ENCODE measurements at places on chromosomes 12 and 14.

DNA sequence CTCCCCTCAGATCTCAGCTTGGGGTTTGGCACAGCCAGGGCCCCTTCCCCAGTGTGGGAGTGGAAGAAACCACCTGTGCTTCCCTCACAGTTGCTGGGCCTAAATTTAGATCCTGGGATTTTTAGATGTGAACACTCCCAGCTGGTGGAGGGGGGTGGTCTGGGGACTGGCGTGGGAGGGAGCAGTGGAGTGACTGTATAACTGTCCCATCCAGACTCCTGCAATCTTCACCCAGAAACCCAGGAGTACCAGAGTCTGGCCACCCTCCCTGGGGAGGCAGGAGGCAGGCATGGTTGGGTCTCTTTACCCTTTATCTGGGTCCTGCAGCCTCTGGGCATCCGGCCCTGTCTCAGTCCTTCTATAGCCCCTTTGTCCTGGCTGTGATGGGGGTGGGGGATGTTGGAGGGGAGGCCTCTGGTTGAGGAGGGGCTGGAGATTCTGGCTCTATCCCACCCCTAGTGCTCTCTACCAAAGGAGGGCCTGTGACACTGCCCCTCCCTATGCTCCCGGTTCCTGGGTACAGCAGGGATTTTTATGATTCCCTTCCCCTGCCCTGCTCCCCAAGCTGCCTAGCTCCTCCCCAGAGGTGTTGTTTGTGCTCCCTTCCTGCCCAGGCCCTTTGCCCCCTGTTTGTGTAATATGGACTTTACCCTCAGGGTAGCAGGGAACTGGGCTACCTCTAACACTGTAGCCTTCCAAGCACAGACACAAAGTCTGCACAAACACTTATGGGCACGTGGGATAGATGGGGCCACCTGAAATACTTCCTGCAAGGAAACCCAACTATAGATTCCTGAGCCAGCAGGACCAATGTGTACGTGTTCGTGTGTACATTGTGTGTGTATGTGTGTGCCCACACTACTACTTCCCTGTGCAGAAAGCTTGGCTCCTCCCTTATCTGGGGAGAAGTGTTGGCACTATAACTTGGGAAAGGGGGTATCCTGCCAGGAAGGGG lies 1.7 kb downstream of the ERBB3 start:
- DNase-seq: no peak

DNA sequence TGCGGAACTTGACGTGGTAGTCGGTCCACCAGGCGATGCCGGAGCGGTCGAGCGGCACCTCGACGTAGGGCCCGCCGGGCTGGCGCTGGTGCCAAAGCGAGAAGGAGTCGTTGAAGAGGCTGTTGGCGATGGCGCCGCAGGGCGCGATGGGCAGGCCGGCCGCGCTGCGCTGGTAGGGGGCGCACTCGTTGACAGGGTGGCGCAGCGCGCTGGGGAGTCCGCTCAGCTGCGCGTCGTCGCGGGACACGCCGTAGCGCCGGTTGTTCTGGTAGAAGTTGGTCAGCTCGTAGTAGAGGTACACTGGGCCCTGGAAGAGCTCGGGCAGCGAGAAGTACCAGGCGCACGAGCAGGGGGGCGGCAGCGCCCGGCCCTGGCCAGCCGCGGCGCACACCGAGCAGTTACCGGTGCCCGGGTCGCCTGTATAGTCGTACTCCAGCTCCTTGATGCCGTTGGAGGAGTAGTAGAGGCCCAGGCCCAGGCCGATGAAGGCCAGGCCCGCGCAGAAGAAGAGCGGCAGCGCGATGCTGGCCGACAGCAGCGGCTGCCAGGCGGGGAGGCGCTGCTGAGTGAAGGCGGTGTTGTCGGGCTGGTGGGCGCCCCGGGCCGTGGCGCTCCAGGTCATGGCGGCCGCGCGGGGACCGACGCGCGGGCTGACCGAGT lies 482 bp downstream of the TMEM30B start:
- DNase-seq: peak; percentile 78

GRCh38 chr12:119180380-119181040 lies 1.8 kb downstream of the HSPB8 start:
- DNase-seq: no peak

DNA sequence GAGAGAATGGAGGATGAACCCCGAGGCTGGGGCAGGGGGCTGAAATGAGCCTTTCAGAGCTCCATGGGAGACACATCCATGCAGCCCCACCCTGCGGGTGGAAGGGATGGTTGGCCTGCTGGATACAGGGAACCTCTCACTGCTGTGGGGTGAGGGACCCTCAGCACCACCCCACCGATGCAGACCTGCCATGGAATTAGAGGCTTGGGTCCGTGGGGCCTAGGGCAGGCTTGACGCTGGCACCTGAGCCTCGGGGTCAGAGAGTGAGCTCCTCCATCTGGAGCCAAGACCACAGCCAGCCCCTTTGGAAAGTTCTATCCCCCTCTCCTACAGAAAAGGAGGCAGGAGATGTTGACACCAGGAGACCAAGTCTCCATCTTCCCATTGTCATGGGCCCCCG lies 7.4 kb upstream of the KRT74 start:
- DNase-seq: no peak

GRCh38 chr12:131349397-131350127 lies 361.3 kb upstream of the SFSWAP start:
- no peak for DNase-seq

GRCh38 chr12:82807132-82807737 lies 120.5 kb downstream of the TMTC2 start:
- DNase-seq: no peak

- no peak for DNase-seq
These were observed 22.3 kb upstream of the STK38L start for GRCh38 chr12:27221625-27222387.

DNA sequence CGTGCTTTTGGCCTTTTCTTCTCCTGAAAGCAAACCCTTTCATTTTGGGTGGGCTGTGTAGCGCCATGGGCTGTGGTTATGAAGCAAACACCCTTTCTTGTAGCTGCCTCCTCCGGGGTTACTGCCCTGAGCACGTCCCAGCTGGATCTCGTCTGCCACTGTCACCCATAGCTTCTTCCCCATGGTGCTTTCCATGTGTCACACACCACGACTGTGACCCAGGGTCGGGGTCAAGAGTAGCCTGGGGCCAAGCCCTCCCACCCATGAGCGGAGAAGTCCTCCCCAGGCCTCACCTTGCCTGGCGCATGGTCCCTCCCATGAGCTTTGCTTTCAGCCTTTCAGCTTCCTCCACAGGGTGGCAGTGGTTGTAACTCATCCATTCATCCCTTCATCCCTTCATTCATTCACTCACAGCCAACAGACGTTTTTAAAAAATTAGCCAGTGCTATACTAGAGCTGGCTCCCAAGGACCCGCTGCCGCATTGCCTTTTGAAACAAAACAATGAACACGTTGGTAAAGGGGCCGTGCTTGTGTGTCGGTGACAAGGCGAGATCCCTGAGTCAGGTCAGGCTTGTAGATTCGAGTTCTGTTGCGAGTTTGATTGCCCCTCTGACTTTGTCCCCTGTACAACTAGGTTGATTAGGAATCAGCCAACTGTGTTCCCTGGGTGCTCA lies 29.5 kb downstream of the MEG3 start:
- no peak for DNase-seq

DNA sequence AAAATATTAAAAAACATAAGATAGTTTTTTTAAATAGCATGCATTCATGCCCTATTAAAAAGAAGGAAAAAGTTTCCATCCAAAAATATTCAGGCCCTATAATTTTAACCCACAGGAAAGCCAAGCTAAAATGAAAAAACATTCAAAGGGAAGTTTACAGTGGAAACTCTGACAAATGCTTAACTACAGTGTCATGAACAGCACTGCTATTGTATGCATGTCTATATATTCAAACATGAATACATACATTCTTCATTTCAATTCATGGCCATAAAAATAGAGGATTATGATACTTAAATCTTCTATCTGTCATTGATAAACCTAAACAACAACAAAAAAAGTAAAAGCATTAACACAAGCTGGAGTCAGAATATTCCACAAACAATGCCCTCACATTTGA lies 67.4 kb downstream of the PPP2R5E start:
- DNase-seq: no peak

GRCh38 chr12:118402251-118402650 lies 25.9 kb downstream of the SUDS3 start:
- no peak for DNase-seq

DNA sequence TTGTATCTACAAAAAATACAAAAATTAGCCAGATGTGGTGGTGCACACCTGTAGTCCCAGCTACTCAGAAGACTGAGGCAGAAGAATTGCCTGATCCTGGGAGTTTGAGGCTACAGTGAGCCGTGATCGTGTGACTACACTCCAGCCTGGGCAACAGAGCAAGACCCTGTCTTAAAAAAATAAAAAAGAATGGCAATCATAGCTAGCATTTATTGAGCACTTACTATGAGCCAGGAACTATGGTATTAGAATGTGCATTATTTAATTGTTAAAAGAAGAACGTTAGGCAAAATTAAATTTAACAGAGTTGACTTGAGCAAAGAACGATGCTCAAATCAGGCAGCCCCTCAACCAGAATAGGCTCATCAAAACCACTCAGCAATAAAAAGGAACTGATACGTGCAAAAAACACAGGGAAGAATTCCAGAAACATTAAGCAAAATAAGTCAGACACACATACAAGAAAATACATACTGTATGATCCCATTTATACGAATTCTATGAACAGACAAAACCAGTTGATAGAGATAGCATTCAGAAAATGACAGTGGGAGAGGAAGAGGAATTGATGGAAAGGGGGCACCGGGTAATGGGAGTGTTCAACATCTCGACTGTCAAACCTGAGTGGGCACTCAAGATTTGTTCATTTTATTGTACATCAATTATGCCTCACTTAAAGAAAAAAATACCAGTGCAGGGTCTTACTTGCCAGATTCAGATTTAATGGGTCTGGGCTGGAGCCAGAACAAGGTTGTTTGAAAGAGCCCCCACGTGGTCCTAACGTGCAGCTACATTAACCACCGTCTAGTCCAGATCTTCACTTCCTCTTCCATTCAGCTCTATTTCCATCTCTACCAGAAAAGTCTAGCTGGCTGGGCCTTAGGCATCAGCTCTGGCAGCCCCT lies 8.0 kb downstream of the SCNN1A start:
- peak; percentile 48 for DNase-seq

GRCh38 chr12:71300772-71301675 lies 138.6 kb upstream of the LGR5 start:
- no peak for DNase-seq

DNA sequence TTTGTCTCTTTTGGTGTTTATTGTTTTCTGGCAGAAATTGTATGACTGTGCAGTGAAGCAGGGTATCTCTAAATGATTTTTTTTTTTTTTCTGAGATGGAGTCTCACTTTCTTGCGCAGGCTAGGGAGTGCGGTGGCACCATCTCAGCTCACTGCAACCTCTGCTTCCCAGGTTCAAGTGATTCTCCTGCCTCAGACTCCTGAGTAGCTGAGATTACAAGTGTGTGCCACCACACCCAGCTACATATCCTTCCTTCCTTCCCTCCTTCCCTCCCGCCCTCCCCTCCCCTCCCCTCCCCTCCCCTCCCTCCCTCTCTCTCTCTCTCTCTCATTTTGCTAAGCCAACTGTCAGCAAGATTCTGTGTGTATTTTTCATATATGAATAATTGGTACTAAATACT lies 94.4 kb downstream of the PPHLN1 start:
- no peak for DNase-seq

- no peak for DNase-seq
These were observed 143.3 kb downstream of the KLRB1 start for GRCh38 chr12:9464408-9464807.

GRCh38 chr12:114815026-114815795 lies 131.2 kb upstream of the TBX3 start:
- no peak for DNase-seq

- no peak for DNase-seq
These were observed 13.6 kb upstream of the PPM1A start for GRCh38 chr14:60235440-60235839.

DNA sequence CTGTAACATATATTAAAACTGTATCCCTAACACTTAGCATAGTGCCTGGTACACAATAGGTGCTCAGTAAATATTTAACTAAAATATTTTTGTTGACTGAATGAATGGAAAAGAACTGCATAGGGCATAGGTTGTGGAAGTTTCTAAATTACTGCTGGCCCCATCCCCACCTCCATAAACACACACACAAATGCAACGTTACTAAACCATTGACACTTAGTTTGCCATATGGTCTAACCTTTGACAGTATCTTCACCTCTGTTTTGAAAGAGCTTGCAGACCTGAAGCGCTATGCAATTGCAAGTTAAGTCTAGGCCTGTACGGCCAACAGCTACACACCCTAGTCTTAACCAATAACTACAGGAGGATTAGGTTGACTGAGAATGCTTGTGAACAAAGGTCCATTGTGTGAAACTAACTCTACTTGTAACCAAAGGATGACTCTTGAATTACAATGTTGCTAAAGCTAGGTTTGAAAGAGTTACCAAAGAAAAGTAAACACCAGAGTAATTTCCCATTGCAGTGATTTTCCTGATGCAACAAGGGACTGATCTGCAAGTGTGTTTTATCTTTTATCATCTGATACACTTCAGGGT lies 924 bp upstream of the MANSC1 start:
- no peak for DNase-seq

DNA sequence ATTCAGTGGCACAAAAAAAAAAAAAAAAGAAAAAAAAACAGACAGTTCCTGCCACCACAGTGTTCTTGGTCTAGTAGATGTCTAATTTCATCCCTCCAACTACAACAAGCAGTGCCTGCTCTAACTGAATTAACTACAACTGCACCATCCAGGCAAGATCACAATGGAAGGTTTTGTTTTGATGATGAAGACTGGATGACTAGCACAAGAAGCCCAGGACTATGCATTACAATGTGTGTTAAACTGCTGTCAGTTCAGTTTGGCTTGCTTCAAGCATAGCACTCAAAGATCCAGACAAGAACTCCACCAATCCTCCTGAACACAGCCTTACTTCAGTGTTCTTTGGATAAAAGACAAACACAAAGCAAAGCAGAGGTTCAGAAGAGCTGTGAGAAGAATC lies 279.9 kb downstream of the GRIN2B start:
- no peak for DNase-seq

- no peak for DNase-seq
These were observed 25.6 kb downstream of the VPS37B start for GRCh38 chr12:122870163-122870842.

DNA sequence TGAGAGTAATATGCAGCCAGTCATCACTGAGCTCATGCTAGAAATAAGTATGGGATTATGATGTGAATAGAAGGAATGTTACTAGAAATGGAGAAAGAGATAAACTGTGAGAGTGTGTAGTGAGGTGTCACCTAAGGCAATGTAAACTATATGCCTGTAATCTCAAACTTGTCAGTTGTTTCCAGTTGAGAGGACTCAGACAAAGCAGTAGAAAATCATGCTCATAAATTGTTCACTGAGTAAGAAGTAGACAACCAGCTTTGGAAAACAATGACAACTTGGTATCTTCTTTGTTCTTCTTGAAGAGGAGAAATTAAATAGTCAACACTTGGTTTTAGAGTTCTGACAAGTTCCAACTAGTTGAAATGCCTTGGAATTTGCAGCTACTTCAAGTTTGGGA lies 148.5 kb upstream of the OR4E1 start:
- DNase-seq: no peak

DNA sequence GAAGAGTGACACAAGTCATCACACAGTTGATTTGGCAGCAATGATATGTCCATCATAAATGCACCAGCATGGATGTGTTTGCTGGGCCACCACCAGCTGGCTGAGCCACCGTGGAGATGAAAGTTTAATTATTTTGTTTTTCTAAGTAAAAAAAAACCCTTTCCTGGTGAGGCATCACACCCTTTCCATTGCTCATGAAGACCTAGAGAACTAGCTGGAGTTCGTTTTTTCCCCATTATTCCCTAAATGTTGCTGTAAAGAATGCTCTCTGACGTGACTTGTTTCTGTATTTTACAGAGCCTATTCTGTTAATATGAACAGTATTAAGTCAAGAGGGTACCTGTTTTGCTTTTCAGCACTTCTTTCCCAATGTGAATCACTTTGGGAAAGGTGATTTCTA lies 257.9 kb downstream of the MSRB3 start:
- DNase-seq: no peak
